Activated naive CD4-positive, alpha-beta T cell treated with anti-CD3 and anti-CD28 coated beads, Interleukin-2, amount 50 U/mL, for 16 hours (primary cell): ENCODE measurements at places on chromosomes 13 and 19.

DNA sequence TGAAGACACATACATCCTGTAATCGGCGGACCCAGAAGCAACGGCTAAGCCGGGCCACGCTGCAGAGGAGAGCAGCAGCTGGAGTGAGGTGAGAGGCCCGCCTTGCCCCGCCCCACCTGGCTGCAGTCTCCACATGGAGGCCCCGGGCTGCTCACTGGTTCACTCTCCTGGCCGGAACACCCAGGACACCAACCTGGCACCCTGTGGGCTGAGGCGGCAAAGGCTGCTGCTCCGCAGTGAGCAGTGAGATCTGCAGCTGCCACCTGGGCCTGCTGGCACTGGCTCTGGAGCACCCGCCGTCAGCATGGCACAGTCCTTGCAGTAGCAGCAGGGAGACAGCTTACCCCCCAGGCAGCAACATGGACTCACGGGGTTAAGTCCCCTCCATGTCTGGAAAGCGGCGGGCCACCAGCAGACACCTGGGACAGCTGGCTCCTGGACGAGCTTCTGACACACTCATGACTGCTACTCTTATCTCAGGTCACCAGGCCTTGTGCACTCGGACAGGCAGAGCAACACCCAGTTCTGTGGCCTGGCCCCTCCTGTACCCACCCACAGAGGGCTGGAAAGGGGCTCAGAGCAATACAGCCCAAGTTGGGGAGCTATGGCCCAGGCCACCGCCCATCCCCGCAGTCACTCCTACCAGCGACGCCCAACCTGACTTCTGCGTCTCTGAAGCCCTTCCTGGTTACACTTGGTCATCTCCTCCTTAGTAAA lies 13.2 kb upstream of the KPTN start:
- DNase-seq: no peak

- DNase-seq: no peak
Measured at GRCh38 chr13:23992781-23993679, 95.7 kb upstream of the C1QTNF9B start.

- no peak for DNase-seq
Measured at GRCh38 chr19:35666251-35666913, at the start of gene UPK1A. Gene UPK1A (plus strand): TSS chr19:35666517. CDS start chr19:35666813, 296 bp downstream.

DNA sequence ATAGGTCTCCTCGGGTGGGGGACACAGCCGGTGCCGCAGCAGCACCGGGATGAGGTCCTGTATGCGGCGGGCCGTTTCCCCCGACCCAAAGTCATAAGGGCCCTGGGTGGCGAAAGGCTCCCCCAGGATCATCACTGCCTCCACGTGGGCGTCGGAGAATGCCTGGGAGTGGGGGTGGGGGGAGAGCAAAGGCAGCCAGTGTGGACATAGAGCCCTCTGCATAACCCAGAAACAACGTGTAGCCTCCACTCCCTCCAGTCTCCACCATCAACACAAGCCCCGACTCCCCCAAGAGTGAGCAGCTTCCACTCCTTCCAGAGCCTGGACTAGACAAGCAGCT lies 1.7 kb upstream of the NUMBL start:
- DNase-seq: no peak

GRCh38 chr13:111420113-111420876 lies 99.9 kb downstream of the TEX29 start:
- DNase-seq: no peak

- DNase-seq: no peak
Measured at GRCh38 chr13:111183959-111184358, 68.8 kb downstream of the ARHGEF7 start.

- no peak for DNase-seq
Measured at GRCh38 chr13:107835339-107836018, 379.9 kb downstream of the LIG4 start.

DNA sequence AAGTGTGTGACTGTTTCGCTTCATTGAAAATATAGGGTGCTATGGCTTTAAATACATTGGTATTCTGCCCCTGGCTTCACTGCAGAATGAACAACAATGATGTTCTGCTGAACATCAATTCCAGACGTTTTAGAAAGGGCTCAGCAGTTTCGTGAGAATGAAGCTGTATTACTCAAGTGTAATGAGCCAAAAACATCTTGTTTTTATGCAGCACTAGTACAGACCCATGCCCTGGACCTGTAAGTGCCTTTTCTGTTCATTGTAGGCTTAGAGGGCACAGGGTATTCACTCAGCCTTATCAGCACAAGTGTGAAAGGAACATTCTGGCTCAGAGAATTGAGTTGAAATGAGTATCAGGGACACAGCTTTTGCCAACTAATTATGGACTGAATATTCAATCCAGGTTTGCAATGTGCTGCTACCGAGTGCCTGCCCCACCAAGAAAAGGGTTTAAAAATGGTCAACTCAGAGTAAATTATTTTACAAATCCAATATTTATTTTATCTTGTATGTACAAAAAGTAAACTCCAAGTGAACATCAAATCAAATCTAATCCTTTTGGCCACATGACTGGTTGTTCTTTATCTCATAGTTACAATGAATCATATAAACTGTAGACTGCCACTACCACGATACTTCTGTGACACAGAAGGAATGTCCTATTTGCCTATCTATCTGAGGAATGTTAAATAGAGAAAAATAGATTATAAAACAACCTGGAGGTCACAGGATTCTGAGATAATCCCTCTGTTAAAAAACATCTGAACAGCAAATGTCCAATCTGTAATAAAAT lies 362.8 kb downstream of the NALCN start:
- DNase-seq: no peak

DNA sequence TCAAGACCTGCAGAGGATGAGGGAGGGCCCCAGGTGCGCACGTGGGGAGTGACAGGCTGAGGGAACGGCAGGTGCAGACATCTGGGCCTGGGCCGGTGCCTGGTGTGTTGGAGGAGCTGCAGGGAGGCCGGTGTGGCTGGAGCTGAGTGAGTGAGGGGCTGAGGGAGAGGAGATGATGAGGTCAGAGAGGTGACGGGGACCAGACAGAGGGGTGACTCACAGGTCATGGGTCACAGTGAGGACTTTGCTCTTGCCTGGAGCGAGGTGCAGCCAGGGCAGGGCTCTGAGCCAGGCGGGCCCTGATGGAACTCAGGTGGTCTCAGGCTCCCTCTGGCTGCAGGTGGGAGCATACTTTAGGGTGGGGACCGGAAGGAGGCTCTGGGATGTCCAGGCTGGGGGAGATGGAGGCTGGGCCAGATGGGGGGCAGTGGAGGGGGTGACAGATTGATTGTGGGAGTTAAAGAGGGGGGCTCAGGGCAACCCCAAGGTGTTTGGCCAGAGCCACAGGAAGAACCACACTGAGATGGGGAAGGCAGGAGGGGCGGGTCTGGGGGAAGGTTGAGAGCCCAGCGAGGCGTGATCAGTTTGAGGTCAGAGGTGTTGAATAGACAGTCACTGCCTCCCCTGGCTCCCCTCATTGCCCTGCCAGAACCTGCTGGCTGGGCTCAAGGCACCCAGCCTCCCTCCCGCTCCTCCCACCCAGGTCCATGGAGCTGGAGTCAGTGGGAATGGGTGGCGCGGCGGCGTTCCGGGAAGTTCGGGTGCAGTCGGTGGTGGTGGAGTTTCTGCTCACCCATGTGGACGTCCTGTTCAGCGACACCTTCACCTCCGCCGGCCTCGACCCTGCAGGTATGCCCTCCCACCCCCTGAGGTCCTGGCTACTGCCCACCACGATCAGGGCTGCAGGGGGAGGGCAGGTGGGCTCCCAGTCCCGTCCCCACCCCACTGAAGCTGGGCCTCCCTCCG lies 8.4 kb downstream of the ARHGAP33 start:
- DNase-seq: no peak

- peak; percentile 100 for DNase-seq
Measured at GRCh38 chr19:55339105-55339888, at the start of gene KMT5C. Gene KMT5C (plus strand): TSS chr19:55339876. CDS start chr19:55341937, 2,061 bp downstream.

DNA sequence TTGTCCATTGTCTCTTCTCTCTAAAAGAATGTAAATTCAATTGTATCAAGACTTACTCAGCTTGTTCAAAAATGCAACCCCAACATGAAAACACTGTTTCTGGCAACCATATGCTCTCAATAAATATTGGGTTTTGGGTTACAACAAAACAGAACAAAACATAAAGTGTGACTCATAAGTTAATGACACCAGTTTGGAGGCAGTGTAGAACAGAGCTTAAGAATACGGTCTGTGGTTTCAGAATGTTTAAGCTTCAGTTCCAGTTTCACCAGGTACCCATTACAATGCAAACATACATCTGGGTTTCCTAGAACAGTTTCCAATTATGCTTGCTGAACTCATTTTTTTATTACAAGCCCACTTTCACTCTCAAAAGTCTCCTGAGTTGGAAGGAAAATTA lies 285.8 kb upstream of the PCDH9 start:
- DNase-seq: no peak

- DNase-seq: no peak
Measured at GRCh38 chr13:91904005-91904404, 505.6 kb downstream of the GPC5 start.
